ENCODE measurements at places on chromosomes 16 and 17. TPM values are rescaled to one million over a fixed set of nuclear protein-coding genes. Genes with fewer than 3 reads are reported as not detected.

Gene PROCA1
- 1.6 TPM for total RNA-seq

Gene C16orf82
- total RNA-seq, result not detected

Gene CREBBP
- total RNA-seq, result 16.1 TPM

Gene TUBB3
- total RNA-seq, result 719 TPM

Gene FZD2
- 18.1 TPM for total RNA-seq

Gene FKBP10
- 276 TPM for total RNA-seq

Gene BCAS3
- total RNA-seq, result 35.9 TPM

Gene LGALS9B
- total RNA-seq, result not detected

Gene PIK3R6
- total RNA-seq, result not detected

Gene TP53TG3
- not detected for total RNA-seq

Gene NPTX1
- 37.2 TPM for total RNA-seq

Gene ZNF205
- total RNA-seq, result 12.1 TPM

Gene OR1E2
- total RNA-seq, result not detected

Gene HBA2
- not detected for total RNA-seq

Gene TNP2
- total RNA-seq, result not detected

Gene ZNF23
- total RNA-seq, result 8.9 TPM

Gene TAF1C
- 14.4 TPM for total RNA-seq

Gene NPIPA3
- total RNA-seq, result 0.47 TPM

Gene CA5A
- not detected for total RNA-seq

Gene GSG1L
- not detected for total RNA-seq

Gene ELMO3
- 0.32 TPM for total RNA-seq

Gene FAM171A2
- 8.8 TPM for total RNA-seq

Gene KRTAP4-9
- not detected for total RNA-seq

Gene KIF19
- not detected for total RNA-seq
